ENCODE measurements at places on chromosomes 3 and 15.

DNA sequence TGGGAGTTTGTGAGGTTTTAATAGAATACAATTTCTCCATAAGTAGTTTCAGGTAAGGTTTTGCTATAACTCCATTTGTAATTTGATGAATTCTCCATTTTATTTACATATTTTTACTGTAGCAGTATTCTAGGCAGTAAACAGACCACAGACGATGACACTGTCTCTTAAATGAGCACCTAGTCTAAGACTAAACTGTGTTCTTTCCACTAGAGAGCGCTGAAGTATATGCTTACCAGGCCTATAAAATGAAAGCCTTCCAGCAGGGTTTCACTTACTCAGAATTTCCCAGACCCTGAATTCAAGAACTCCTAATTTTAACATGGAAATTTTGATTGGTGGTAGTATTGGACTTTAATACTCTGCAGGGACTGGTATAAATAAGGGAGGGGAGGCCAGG is 41.6 kb downstream of the POLG start:
- no peak for DNase-seq

DNA sequence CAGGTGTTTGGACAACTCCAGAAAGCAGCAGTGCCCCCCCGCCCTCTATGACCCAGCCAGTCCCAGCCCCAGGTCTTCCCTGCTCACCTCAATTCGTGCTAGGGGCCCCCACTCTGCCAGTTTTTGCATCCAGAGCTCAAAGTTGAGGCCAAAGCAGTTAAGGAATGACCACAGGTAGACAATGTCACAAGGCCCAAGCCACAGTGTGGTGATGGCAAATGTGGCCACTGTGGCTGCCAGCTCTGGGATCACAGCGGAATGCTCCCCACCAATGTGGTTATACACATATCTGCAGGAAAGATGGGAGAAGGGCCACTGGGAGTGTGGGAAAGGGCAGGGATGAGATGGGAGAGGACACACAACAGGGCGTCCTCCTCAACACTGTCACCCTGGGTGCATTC is 8.2 kb downstream of the KLHL40 start:
- DNase-seq = no peak

GRCh38 chr3:129289201-129289921 is 10.7 kb downstream of the HMCES start:
- DNase-seq = no peak

DNA sequence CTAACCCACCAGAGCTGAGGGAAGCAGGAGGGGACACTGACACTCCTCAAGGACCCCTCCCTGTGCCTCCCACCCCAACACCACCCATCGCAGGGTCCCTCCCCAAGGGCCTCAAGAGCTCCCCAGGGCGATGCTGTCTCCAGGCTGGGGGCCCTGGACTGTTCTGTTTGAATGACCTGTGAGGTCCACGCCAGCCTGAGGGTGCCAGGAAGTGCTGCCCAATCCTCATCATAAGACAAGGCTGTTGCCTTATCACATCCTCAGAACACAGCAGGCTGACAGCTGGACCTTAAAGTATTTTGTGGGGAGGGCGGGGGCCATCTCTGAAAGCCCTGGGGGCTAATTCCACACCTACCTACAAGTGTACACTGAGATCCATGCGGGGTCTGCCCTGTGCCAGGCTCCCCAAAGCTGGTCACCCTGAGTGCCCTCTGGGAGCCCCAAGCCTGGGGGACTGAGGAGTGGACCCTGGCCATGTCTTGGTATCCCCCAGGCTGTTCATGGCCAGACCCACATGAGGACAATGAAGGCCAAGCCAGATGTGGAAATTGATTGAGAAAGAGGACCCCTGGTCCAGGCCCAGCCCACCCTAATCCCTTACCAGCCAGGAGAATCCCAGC is 23.8 kb upstream of the GOLGA6C start:
- DNase-seq = no peak

DNA sequence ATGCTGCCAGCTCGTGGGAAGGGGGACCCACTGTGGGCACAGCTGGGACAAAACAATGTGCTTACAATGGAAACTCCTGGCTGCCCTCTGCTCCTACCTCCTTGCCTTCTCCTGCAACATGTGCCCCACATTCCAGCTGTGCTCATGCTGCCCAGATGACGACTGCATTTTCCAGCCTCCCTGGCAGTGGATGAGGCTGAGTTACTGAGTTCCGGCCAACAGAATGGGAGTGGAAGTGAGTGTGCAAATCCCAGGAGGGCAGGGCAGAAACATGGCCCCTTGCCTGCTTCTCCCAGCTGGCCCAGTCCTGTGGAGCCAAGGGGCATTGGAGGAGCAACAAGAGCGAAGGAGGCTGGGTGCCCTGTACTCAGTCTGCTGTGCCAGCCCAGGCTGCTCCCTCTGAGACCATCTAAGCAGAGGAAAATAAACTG is 17.1 kb downstream of the KLF15 start:
- no peak for DNase-seq

DNA sequence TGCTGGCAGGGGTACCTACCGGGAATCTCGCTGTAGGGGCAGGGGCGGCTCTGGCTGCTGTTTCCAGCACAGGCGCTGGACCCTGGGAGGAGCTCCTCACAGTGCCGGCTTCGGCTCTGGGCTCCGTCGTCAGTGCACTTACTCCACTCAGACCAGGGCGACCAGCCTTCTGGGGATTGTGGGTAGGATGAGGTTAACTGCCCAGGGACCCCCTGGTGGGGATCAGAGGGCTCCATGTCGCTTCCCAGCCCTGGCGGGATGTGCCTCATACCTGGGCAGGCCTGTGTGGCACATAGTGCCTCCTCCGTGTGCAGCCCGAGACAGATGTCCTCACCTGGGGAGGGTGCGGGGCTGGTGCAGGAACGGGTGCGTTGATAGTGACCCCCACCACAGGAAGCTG is 115.7 kb downstream of the SEMA5B start:
- DNase-seq = no peak

GRCh38 chr3:111541911-111542483 is at the start of gene CD96:
Gene CD96, plus strand, starts transcription at chr3:111542197. Its CDS starts 52 bp downstream, at chr3:111542249.
- no peak for DNase-seq

DNA sequence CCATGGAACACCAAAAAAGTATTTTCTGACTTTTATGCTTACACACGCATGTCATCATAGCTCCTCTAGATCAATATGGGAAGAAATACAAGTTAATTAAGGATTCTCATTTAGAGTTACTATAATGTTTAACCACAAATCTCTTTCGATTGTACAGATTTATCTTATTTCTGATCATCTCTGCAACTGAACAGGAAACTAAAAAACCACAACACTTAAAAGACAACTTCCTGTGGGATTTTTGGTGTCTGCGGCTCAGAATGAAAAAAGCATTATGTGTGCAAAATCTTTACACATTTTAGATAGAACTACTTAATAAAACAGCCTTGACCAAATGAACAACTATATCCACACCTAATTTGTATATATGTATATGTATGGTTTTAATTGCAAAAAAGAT is 3.0 kb upstream of the TJP1 start:
- DNase-seq = no peak

DNA sequence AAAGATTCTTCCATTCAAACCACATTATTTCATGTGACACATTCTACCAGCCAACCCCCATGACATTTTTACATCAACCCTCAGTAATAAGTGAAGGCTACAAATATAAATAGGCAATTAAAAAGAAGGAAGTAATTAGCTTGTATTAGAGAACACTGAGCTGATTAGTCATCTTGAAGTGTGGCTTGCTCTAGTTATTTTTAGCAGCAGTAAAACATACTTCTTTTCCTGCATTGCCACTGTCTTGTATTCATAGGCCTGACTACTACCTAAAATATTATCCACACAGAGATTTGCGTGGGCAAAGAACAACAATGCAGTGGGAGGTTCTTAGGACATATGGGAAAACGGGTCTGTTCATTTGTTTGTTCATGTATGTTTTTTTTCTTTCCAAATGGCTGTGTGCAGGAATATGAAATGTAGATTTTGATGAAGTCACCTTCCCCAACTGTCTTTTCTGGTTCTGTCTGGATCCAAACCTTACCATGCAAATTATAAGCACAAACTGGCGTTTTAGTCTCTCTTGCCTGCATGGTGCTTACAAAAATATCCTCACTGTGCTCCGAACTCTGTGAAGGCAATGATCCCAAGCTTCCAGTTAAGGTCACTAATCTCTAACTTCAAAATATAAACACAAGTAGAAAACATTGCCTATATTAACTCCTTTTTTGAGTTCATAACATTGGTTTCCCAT is 31.5 kb upstream of the TM4SF4 start:
- peak; percentile 53 for DNase-seq

DNA sequence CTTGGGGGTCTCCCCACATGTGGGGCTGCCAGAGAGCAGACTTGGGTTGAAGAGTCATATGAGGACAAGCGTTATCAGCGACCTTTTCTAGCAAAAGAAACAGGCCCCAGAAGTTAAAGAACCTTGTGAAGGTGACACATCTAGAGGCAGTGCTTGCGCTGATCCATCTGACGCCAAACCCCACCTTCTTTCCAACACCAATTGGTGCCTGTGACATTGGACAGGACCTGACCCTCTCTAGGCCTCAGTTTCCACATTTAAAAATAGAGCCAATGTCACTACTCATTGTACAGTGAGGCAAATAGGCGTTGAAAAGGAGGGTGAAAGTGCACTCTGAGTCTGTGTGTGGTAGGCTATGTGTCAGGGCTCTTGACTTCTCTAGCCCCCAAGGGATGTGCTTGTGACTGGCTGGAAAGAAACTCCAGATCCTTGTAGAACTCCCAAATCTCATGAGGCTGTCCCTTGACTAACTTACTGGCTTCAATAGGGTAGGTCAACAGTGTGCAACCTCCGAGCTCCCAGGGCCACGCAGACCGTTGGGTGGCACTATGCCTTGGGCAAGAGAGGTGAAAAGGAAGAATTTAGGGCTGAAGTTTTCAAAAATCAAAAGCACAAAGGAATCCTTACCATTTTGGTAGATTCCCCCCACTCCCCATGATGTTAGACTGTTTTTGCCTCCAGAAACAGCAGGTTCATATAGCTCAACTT is 666 bp upstream of the FAM219B start:
- no peak for DNase-seq

GRCh38 chr3:146189519-146190173 is 28.7 kb upstream of the PLOD2 start:
- DNase-seq = no peak

- DNase-seq = no peak
Observed at GRCh38 chr15:100794008-100794407, 85.6 kb upstream of the ALDH1A3 start.

DNA sequence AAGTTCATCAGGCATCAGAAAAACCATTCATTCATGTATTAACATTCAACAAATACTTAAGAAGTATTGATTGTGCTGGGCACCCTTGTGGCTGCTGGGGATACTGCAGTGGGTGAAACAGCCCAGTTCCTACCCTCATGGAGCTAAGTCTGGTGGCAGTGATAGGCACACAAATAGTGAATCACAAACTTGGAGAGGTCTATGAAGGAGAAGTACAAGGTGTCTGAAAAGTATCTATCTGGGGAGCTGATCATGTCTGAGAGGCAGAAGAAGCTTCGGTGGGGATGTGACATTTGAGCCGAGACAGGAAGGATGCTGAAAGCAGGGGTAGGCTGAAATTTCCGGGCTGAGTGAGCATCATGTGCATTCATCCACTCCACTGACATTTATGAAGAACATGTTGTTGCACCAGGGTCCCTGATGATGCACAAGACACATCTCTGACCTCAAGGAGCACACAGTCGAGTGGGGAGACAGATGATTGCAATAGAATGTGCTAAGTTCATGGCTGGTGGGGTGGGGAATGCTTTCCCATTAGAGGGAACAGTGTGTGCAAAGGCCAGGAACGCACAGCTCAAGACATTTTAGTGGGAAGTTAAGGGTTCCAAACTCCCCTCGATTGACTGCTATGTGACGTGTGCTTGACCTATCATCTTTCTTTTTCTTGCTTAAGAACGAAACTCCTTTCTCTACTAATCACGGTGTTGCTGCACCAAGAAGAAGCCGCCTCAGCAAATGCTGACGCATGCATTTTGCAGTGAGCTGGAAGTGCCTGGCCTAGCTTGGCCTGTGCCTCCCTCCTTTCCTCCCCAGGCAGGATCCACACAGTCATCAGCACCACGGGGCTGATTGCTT is 309.1 kb upstream of the ICE2 start:
- DNase-seq = no peak

GRCh38 chr15:73805504-73806089 is 52.4 kb upstream of the INSYN1 start:
- DNase-seq = no peak

- no peak for DNase-seq
Observed at GRCh38 chr3:126994661-126995245, 11.8 kb downstream of the PLXNA1 start.

GRCh38 chr3:121126033-121126706 is 218.2 kb downstream of the STXBP5L start:
- DNase-seq = no peak

DNA sequence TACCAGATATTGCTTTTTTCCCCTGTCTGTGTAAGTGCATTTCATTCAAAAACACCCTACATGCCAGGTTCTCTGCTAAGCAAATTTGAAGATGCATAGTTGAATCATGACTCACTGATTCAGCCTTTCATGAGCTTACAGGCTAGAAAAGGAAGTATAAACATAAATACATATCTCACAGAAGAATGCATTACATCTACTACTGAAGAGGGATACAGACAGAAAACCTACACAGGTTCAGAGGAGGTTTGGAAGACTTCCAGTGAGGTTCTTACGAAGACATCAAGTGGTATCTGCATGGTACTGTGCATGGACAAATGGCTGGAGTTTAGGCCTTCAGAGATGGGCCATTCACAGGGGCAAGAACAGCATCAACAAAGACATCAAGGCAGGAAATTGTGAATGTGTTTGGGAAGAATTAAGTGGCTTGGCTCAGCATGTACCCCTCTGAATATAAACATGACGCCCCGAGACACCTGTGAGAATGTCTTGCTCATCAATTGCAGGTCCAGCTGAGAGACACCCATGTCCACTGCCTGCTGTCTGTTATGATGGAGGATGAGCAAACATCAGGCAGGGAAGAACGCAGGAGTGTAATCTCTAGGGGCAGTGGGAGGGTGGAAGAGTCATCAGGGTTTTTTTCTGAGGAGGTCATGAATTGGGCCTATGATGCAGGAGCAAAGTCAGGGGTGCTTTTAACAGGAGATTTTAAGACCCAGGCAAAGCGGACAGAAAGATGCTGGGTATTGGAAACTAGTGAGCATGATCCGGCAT is 105.1 kb upstream of the GALNT15 start:
- peak; percentile 87 for DNase-seq

DNA sequence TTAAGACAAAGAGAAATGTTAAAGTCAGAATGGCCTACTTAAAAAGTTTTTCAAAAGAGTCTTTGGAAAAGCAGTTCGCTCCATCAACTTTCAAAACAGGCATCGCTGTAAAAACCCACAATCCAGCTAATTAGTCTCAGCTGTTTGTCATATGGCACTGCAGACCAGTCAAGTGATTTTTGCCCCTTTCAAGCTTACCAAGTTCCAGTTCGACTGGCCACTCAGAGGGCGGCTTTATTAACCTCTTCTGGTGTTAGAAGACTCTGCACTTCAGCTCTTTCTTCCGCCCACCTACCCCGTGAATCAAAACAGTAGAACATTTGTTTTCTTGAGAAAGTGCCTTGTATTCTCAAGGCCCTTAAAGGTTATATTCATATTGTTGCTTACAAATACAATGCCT is 19.3 kb downstream of the RAB27A start:
- no peak for DNase-seq

GRCh38 chr3:20622304-20622703 is 436.3 kb upstream of the SGO1 start:
- DNase-seq = peak; percentile 45

- no peak for DNase-seq
Observed at GRCh38 chr3:193795062-193795690, 202.2 kb downstream of the OPA1 start.

GRCh38 chr3:142850395-142851023 is 38.4 kb downstream of the PCOLCE2 start:
- peak; percentile 35 for DNase-seq
